ENCODE measurements at places on chromosomes 2 and 18. TPM values are rescaled to one million over a fixed set of nuclear protein-coding genes. Genes with fewer than 3 reads are reported as not detected.

The PROM2 gene
- 0.36 TPM for total RNA-seq

The RRM2 gene
- 8.1 TPM for total RNA-seq

The ANO7 gene
- total RNA-seq, result 0.12 TPM

The HS6ST1 gene
- total RNA-seq, result 153 TPM

The IL36A gene
- total RNA-seq, result not detected

The SIX3 gene
- total RNA-seq, result not detected

The SNED1 gene
- total RNA-seq, result 209 TPM

The SUMO1 gene
- 92.0 TPM for total RNA-seq

The HRH4 gene
- total RNA-seq, result not detected

The DSC2 gene
- 0.12 TPM for total RNA-seq

The FBXO48 gene
- total RNA-seq, result 0.49 TPM

The INHA gene
- total RNA-seq, result not detected

The NEURL3 gene
- not detected for total RNA-seq

The ESPNL gene
- 3.6 TPM for total RNA-seq

The CYS1 gene
- total RNA-seq, result 14.2 TPM

The SERPINE2 gene
- total RNA-seq, result 732 TPM

The GKN1 gene
- total RNA-seq, result not detected

The RAD51AP2 gene
- total RNA-seq, result not detected

The FOXD4L1 gene
- total RNA-seq, result 0.32 TPM

The PRSS56 gene
- total RNA-seq, result not detected

The UGT1A8 gene
- not detected for total RNA-seq

The RPIA gene
- 6.2 TPM for total RNA-seq

The B3GNT7 gene
- total RNA-seq, result 0.65 TPM

The ACVR1C gene
- total RNA-seq, result 6.2 TPM

The DYSF gene
- 1.8 TPM for total RNA-seq

The GCG gene
- total RNA-seq, result not detected

The PPP1R1C gene
- total RNA-seq, result 1.9 TPM

The SFTPB gene
- total RNA-seq, result not detected

The SLC4A5 gene
- 0.81 TPM for total RNA-seq

The GATA6 gene
- 0.12 TPM for total RNA-seq

The CASP10 gene
- total RNA-seq, result 3.1 TPM

The CCDC85A gene
- 2.9 TPM for total RNA-seq

The CXXC1 gene
- total RNA-seq, result 44.3 TPM

The PKDCC gene
- total RNA-seq, result 6.7 TPM

The COX7A2L gene
- total RNA-seq, result 174 TPM

The CABYR gene
- 6.7 TPM for total RNA-seq

The ITGB6 gene
- total RNA-seq, result 0.61 TPM

The HAAO gene
- total RNA-seq, result 7.0 TPM

The FAM110C gene
- under 0.01 TPM for total RNA-seq

The PLEK gene
- total RNA-seq, result not detected

The ZBTB7C gene
- total RNA-seq, result not detected

The GNAL gene
- total RNA-seq, result 1.3 TPM

The PSMA8 gene
- total RNA-seq, result not detected

The RFTN2 gene
- 17.5 TPM for total RNA-seq

The NLRC4 gene
- total RNA-seq, result not detected

The SRD5A2 gene
- total RNA-seq, result 11.4 TPM

The GPR75 gene
- total RNA-seq, result 2.9 TPM

The NXPH2 gene
- total RNA-seq, result not detected

The TUBB8B gene
- total RNA-seq, result not detected

The DSEL gene
- total RNA-seq, result 123 TPM

The CLEC4F gene
- total RNA-seq, result not detected

The MARCHF4 gene
- total RNA-seq, result 2.3 TPM

The UGT1A10 gene
- not detected for total RNA-seq

The SERPINB12 gene
- total RNA-seq, result 0.32 TPM

The SOWAHC gene
- 11.8 TPM for total RNA-seq

The NDC80 gene
- 2.9 TPM for total RNA-seq

The MPP4 gene
- total RNA-seq, result 0.97 TPM

Data from hair follicle dermal papilla cell (primary cell).